Myocyte (in vitro differentiated cells): ENCODE measurements at places on chromosomes 4 and X. TPM values are rescaled to one million over a fixed set of nuclear protein-coding genes. Genes with fewer than 3 reads are reported as not detected.
A peak's percentile ranks its signal among the peaks of the same experiment; 100 is the strongest.

- DNase-seq: peak; percentile 58
Observed at GRCh38 chrX:136780763-136781162, at the start of gene ARHGEF6. Gene ARHGEF6 (minus strand): TSS chrX:136780932. CDS start chrX:136780882, 50 bp downstream.

DNA sequence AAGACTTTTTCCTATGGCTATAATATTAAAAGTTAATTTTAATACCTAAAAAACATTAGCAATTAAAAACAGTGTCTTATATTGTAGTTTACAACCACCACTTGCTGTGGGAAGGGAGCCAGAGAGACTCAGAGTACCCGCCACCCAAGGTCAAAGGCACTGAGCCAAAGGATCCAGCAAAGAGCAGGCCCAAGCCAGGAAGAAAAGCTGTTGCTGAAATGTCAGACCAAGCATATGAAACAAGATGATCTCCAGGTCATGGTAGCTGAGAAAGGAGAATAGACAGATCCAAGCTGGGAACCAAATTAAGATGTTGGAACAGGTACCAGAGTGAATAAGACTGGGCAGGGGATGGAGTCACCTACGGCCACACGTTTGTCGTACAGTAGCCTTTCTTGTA lies 18.8 kb upstream of the ATOH1 start:
- DNase-seq: no peak

- no peak for DNase-seq
Observed at GRCh38 chrX:43813898-43814297, 68.4 kb downstream of the MAOB start.

GRCh38 chr4:181991369-181992108 lies 251.7 kb upstream of the TENM3 start:
- no peak for DNase-seq

Gene AFAP1
- total RNA-seq: 30.8 and 50.5 TPM in 2 replicates

Gene SLC10A4
- total RNA-seq: 0.31 TPM in 1 of 2 replicates, not detected in the other

Gene KIT
- total RNA-seq: 0.03 and 0.10 TPM in 2 replicates

Gene MAGEA11
- total RNA-seq: not detected in 2 replicates

Gene TLR8
- total RNA-seq: not detected in 2 replicates

Gene SUPT20HL1
- total RNA-seq: not detected in 2 replicates
